ENCODE measurements at places on chromosomes 11 and 22. TPM values are rescaled to one million over a fixed set of nuclear protein-coding genes. Genes with fewer than 3 reads are reported as not detected.

The CRYAB gene
- total RNA-seq = 113 TPM

DNA sequence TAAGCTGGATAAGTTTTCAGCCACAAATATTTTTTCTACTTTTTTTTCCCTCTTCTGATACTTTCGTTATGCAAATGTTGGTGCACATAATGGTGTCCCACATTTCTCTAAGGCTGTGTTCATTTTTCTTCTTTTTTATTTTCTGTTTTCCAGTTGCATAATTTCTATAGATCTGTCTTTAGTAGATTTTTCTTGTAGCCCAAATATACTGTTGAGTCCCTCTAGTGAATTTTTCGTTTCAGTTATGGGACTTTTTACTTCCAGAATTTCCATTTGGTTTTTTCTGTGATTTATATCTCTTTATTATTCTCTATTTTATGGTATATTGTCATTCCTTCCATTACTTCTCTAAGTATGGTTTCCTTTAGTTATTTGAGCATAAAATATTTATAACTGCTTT, 72.0 kb downstream of the SWAP70 start:
- peaks cover 77% of the 10 kb centered on the region for H3K36me3 ChIP-seq
- H3K4me3 ChIP-seq = no peak overlapping the region
- no peak for DNase-seq
- no peaks in the 10 kb centered on the region for H3K27me3 ChIP-seq

GRCh38 chr11:83543706-83544439, 257.7 kb upstream of the CCDC90B start:
- no peaks in the 10 kb centered on the region for H3K36me3 ChIP-seq
- no peak overlapping the region for H3K4me3 ChIP-seq
- H3K27ac ChIP-seq = no peak overlapping the region
- H3K27me3 ChIP-seq = no peaks in the 10 kb centered on the region
- no peak for DNase-seq

DNA sequence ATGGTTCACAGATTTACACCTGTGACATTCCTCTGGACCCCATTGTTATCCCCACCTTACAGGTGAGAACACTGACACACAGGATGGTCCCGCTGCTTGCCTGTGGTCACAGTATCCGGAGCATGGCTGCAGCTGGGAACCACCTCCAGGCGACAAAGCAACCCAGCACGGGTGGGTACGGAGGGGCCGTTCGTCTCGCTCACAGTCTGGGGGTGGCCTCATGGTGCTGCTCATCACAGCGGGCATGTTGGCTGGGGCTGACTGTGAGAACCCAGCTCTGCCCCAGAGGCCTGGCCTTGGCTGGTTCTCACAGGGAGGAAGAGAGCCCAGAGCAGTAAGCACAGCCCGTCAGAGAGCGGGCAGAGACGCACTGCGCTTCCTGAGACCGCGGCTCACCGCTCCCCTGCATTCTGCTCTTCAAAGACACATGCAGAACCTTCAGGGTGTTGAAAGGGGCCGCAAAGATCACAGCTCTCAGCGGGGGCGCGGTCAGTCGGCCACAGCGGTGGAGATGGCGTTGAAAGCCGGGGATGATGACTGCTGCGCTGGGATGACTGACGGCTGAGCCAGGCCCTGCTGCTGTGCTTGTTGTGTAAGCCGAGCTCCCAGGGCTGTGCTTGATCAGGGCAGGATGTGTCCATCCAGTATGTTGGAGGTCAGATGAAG, 423.0 kb downstream of the BRD1 start:
- no peaks in the 10 kb centered on the region for H3K4me1 ChIP-seq
- no peak overlapping the region for H3K27ac ChIP-seq
- no peak for DNase-seq

GRCh38 chr22:27545085-27545484, 256.5 kb downstream of the MN1 start:
- H3K4me3 ChIP-seq = no peak overlapping the region
- DNase-seq = no peak
- H3K4me1 ChIP-seq = peaks cover 7% of the 10 kb centered on the region

The FOLR1 gene
- total RNA-seq = 163 TPM

The C11orf65 gene
- 0.46 TPM for total RNA-seq

The OR52E5 gene
- not detected for total RNA-seq

DNA sequence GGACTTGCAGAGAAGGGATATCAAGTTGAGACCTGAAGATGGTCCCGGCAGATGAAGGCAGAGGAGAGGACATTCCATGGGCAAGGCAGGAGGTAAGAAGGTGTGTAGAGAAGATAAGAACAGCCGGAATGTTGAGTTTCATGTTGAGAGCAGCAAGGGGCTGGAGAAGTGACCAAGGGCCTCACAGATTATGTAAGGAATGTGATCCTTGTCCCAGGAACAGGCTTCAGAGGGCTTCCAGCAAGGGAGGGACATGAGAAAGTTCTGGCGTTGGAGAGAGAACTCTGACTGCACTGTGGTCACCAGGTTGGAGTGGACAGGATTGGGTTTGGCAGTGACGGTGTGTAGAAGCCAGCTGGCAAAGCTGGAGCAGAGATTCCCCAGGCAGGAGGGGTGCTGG, 27.6 kb upstream of the PPFIA1 start:
- no peaks in the 10 kb centered on the region for H3K27me3 ChIP-seq
- H3K36me3 ChIP-seq = no peaks in the 10 kb centered on the region
- H3K4me1 ChIP-seq = no peaks in the 10 kb centered on the region
- no peak overlapping the region for H3K4me3 ChIP-seq
- H3K27ac ChIP-seq = no peak overlapping the region
- DNase-seq = no peak

The OR52D1 gene
- total RNA-seq = not detected

The NECTIN1 gene
- 10.4 TPM for total RNA-seq

DNA sequence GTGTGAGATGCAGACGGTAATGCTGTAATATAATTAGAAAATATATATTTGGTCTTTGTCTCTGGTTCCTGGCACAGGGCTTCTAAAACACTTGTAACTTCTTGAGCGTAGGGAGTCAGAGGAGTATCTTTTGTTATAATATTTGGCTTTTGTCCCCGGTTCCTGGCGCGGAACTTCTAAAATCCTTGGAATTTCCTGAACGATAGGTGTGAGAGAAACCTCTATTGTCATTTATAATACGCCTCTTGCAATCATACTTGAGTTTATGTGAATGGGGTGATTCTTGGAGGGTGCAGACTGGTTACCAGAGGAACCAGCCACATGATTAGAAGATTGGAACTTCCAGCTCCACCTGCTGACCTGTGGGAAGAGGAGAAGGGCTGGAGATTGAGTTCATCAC, 54.1 kb upstream of the ZBED5 start:
- H3K27ac ChIP-seq = no peak overlapping the region
- H3K4me3 ChIP-seq = no peak overlapping the region
- H3K27me3 ChIP-seq = no peaks in the 10 kb centered on the region

DNA sequence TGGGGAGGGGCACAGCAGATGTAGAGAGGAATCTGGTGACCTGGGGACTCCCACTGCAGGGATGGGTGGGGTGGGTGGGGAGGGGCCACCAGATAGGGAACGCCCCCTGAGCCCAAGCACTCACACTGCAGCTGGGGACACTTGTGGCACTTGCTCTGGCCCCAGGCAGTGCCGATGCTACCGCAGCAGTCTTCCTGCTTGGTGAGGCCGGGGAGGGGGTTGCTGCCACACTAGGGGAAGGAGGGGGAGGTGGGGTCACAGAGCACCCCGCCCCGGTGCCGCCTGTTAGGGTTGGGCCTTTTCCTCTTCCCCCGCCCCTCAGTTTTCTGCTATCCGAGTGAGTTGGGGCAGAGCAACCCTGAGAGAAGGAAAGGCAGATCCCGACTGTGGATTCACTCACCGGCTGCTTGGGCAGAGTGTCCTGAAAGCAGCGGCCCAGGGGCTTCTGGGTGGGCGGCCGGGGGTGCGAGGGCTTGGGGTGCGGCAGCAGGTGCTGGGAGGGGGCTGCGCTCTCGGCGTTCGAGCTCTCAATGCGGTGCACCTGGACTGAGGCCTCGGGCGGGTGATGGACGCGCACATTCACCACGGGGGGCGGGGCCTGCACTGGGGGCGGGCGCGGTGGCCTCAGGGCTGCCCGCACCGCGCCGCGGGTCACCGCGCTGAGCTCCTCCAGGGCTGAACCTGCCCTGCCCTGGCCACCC, 4.7 kb downstream of the LTBP3 start:
- H3K27me3 ChIP-seq = no peaks in the 10 kb centered on the region
- no peak overlapping the region for H3K4me3 ChIP-seq

The ILK gene
- total RNA-seq = 148 TPM

The TSGA10IP gene
- total RNA-seq = not detected

GRCh38 chr11:129933891-129934290, 38.5 kb upstream of the NFRKB start:
- DNase-seq = no peak
- H3K27me3 ChIP-seq = no peaks in the 10 kb centered on the region
- H3K4me1 ChIP-seq = no peaks in the 10 kb centered on the region
- no peak overlapping the region for H3K27ac ChIP-seq
- H3K4me3 ChIP-seq = no peak overlapping the region

DNA sequence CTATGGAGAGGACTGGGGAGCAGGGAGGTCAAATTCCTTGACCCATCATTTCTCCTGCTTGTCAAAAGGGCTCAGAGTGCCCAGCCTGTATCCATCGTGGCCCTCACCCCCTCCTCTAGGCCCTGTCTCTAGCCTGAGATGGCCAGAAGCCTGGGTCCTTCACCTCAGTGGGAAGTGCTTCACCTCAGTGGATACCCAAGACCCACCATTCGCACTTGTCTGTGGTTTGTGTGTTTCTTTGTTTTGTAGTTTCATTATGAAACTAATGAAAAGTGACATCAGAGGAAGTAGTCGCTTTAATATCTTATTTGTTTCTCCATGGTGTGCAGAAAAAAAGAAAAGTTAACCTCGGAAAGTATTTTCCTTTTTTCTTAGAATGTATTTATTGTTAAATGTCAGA, 194.0 kb upstream of the CADM1 start:
- DNase-seq = no peak
- H3K27me3 ChIP-seq = no peaks in the 10 kb centered on the region
- no peaks in the 10 kb centered on the region for H3K4me1 ChIP-seq
- no peak overlapping the region for H3K27ac ChIP-seq
- no peak overlapping the region for H3K4me3 ChIP-seq

DNA sequence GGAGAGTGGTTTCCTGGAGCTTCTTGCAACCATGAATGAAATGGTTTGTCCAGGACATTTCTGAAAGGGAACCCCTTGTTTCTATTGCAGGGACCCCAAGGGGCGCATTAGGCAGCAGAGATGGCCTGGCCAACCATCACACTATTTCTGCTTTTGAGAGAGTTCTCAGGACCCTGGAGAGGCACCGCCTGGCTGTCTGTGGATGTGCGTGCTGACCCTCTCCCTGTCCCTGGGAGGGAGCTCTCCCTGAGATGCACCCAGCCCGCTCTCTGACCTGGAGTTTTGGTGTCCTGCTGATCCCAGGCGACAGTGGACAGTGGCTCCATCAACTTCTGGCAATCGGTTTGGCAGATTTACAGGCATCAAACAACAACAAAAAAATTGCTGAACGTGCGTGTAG, 80.3 kb upstream of the SLC22A12 start:
- H3K4me3 ChIP-seq = no peak overlapping the region
- no peak overlapping the region for H3K27ac ChIP-seq

The GNAZ gene
- 3.0 TPM for total RNA-seq

DNA sequence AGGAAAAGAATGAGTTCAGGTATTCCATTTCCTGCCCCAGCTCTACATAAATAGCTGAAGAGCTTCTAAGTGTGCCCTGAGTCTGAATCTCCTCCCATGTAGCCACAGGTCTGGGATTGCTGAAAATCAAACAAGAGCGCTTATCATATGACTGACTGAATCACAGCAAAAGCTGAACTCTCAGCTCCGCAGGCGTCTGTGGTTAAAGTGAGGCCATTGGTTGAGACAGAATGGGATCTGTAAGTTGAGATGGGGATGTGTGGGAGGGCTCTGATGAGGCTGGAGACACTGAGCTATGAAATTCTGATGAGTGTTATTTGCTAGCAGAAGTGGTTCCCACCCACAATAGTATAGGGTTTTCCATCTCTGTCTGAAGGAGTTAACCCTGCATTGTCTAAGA, 637.0 kb downstream of the OPCML start:
- H3K36me3 ChIP-seq = no peaks in the 10 kb centered on the region
- no peak for DNase-seq
- H3K27ac ChIP-seq = no peak overlapping the region
- no peaks in the 10 kb centered on the region for H3K27me3 ChIP-seq
- no peaks in the 10 kb centered on the region for H3K4me1 ChIP-seq
- no peak overlapping the region for H3K4me3 ChIP-seq

The CELF1 gene
- total RNA-seq = 97.5 TPM

- H3K27ac ChIP-seq = no peak overlapping the region
- H3K36me3 ChIP-seq = no peaks in the 10 kb centered on the region
- peak; percentile 27 for DNase-seq
- no peaks in the 10 kb centered on the region for H3K27me3 ChIP-seq
Measured at GRCh38 chr11:69321877-69322361, 28.0 kb downstream of the MYEOV start.

The GAS2L1 gene
- total RNA-seq = 27.2 TPM

The CCDC89 gene
- total RNA-seq = 1.2 TPM

DNA sequence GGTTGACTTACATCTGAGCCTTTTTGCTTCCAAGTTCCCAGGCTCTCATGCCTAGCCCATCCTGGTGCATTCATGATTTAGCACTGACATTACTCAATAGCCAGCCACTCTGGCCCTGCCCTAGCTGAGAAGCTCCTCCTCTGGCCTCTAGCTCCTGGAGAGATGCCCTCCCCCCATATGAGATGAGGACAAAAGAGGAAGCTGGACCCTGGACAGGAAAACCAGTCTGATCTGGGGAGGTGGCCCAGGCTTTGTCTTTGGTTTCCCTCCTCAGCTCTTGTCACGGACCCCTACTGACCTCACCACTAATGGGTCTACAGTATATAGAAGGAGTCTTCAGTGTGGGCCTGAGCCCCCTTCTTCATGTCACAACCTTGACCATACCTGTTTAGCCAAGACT, 3.0 kb downstream of the RHOG start:
- H3K27ac ChIP-seq = peak overlapping the region; percentile 65
- peak overlapping the region; percentile 35 for H3K4me3 ChIP-seq
- H3K36me3 ChIP-seq = no peaks in the 10 kb centered on the region

- no peaks in the 10 kb centered on the region for H3K27me3 ChIP-seq
- DNase-seq = no peak
- peak overlapping the region; percentile 63 for H3K27ac ChIP-seq
- peak overlapping the region; percentile 25 for H3K4me3 ChIP-seq
Measured at GRCh38 chr11:78349624-78350023, 68.0 kb downstream of the GAB2 start.

The KMT2A gene
- 64.7 TPM for total RNA-seq

Data from upper lobe of right lung (tissue), 1 donor.